Activated CD8-positive, alpha-beta memory T cell treated with anti-CD3 and anti-CD28 coated beads for 48 hours (primary cell): ENCODE measurements at places on chromosomes 3 and 15.

DNA sequence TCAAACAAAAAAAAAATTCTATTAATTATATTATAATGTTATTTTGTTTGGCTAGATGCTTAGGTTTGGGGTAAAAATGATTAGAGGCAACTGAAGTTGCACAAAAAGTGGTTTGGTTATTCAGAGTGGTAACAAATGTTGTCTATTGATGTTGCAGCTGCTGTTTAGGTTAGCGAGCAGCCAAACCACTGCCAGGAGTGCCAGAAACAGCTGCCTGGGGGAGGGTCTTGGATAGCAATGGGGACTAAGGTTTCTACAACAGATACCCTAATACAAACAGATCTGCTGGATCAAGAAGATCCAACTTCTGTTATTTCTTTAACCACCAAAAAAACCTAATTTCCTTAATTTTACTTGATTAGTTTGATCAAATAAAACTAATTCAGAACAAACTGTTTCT, 26.6 kb downstream of the BTLA start:
- DNase-seq = no peak

DNA sequence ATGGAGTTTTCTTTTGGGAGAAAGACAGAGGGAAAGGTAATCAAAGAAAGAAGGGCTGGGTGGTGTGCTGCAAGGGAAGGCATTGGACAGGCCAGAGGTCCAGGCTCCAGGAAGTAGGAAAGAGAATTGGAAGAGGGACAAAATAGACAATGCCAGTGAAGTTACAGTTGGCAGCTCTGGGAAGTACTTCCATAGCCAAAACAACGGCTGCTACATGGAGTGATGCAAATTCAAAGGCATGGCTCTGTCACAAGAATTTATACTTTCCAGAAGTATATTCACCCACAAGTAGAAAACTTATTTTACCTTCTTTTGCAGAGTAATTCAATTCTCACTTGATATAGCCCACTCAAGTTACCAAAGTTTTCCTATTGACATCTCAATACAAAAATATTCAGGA, 191.5 kb downstream of the TNIK start:
- no peak for DNase-seq

DNA sequence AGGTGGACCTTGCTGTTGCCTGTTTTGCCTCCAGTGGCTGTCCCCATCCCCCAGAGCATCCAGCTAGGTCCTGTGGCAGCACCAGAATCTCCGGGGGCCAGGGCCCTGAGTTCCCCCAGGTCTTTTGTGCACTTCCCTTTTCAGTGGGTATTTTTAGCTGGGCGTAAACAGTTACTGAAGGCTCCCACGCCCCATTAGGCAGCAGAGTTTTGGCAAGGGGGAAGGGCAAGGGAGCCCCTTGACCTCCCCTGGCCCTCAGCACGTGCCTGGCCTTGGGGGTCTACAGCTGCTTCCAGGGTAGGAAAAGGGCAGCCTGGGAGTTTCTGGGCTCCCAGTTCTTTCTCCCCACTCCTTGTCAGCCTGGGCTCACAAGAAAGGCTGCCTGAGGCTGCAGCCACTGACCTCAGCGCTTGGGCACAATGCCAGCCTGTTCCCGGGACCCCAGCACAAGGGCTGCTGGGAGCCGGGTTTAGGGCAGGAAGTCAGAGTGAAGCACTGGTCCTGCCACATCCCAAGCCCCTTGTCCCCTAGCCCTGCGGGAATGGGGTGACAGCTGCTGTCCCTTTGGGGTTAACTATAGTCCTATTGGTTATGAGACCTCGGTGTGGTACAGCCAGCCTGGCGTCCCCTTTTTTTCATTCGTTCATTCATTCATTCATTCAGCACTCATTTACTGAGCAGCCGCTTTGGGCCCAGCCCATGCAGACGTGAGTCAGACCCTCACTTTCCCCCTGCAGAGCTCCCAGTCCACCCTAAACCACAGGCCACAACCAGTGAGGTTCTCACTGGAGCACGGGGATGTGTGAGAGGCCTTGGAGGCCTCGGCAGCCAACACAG, 8.4 kb downstream of the CSK start:
- DNase-seq = no peak

GRCh38 chr15:31970007-31970406, 60.3 kb upstream of the CHRNA7 start:
- no peak for DNase-seq

DNA sequence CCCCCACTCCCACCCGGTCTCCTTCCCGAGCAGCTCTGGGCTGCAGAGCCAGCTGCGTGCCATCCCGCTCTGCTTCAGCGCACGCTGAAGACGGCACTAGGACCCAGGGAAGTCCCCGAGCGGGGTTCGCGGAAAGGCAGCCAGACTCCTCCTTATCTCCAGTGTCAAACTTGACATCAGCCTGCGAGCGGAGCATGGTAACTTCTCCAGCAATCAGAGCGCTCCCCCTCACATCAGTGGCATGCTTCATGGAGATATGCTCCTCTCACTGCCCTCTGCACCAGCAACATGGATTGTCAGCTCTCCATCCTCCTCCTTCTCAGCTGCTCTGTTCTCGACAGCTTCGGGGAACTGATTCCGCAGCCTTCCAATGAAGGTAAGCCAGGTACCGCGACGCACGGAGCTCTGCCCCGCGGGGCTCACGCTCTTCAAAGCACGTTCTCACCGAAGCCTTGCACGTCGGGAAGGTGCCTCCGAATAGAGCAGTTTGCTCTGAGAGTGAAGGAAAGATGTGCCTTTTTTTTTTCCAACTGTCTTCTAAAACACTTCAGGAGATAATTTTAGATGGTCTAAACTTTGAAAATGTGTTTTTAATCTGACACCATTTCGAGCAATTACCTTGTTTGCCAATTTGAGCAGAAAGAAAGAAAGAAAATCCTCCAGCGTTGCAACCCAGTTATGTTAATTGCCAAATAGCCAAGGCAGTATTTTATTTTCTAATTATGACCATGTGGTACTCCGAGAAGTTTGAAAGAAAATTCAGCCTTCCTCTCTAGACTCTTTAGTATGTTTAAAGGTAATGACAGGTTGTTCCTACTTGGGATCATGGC, at the start of gene EPHA3:
Gene EPHA3 (plus strand): TSS at position 161 of the 830 bp plus-strand sequence. CDS start 128 bp downstream, at position 289.
- DNase-seq = no peak

- no peak for DNase-seq
Measured at GRCh38 chr3:181892848-181893247, 181.1 kb downstream of the SOX2 start.

DNA sequence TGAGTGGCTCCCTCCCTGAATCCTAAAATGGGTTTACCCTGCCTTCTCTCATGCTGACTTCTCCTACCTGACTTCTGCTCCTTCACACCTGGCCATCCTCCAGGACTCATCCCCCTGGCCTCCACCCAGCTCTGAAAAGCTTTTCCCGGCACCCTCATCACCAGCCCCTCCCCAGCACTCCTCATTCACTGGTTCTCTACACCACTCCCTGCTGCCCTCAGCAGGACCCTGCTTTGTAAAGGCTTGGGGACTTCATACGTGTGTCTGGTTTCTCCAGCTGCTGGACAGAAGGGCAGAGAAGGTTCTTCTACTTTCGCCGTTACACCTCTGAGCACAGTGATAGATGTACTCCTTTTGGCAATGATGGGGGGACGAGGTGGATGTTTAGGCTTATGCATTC, 184.9 kb upstream of the UBE3A start:
- no peak for DNase-seq

DNA sequence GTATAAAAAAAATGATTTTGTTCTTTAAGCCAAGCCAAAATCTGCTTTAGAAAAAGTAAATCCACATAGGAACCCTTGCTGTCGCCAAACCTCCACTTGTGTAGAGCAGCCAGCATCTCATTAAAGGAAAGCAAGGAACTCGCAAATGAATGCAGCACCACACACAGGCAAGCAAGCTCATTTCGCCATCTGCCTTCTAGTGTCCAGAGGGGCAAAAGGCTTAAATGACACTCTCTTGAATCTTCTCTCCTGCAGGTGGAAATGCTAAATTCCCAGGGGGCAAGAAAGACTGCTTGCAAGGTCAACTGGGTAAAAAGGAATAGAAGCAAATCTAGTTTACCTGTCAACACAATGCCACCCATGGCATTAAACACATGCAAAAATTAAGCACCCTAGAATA, 2.4 kb downstream of the MB21D2 start:
- no peak for DNase-seq

GRCh38 chr3:127276396-127276795, 11.4 kb downstream of the PRR20G start:
- DNase-seq = no peak

GRCh38 chr15:89494941-89495637, 1.3 kb downstream of the RHCG start:
- DNase-seq = no peak

DNA sequence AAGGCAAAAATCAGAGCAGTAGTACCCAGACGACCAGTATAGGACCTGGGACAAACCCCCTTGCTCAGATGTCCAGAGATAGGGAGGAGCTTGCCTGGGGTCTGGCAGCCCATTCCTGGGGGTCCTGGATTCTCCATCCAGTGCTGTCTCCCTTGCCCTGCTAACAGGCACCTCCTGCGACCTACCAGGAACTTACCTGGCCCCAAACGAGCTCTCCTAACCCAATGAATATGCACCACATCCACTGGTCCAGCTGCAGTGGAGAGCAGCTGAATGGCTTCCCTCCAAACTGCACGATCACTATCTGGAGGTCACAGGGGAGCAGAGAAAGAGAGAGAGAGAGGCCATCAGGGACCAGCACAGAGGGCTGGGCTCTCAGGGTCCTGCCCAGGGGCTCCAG, 19.1 kb upstream of the SEC13 start:
- DNase-seq = no peak

- DNase-seq = no peak
Measured at GRCh38 chr3:133532951-133533350, 40.5 kb upstream of the CDV3 start.

DNA sequence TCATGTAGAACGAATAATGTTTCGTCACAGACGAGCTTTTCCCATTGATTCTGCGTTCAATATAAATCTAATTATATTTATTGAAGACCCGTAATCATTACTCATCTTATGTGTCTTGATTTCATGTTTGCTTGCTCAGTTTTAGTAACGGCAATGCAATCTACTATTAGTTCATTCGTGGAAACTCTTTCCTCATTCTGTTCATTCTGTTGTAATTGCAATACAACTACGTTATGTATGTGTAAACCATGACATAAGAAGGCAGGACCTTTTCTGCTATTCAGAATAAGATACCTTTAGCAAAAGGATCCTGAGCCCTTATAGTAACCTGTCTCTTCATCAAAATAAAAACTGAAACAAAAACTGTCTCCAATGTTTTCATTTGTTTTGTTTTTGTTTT, 6.8 kb upstream of the ARRDC4 start:
- no peak for DNase-seq

DNA sequence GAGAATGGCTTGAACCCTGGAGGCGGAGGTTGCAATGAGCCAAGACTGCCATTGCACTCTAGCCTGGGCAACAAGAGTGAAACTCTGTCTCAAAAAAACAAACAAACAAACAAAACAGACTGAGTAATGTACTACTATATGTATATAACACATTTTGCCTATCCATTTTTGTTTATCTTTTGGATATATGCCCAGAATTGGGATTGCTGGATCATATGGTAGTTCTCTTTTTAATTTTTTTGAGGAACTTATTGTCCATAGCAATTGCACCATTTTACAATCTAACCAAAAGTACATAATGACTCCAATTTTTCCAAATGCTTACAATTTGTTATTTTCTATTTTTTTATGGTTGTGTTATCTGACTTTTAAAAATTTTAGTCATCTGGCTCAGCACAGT, 47.3 kb downstream of the GMPS start:
- no peak for DNase-seq

DNA sequence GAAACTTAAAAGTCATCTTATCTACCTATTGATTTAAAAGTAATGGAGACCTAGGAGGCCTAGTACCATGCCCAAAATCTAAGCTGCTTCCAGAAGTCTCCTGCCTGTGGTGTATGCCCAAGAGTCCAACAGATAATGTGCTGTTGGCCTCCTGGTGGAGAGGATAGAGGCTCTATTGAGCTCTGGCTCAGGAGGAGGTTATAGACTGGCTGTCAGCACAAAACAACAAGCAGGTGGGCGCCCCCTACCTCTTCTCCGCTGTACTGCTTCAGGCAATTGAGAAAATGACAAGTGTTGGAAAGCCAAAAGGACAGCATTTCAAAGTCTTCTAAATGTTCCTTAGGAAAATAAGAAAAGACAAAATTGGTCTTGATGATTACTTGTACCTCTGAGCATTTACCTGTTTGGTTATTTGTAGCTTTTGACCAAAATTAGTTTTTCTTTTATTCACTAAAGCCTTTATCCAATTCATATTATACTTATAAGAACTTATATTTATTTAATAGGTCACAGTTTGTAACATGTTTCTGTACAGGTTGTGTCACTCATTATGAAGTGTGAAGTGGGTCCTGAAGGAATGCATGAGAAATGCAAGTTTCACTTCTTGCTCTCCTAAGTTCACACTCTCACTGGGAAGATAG, 17.2 kb upstream of the GNB5 start:
- DNase-seq = peak; percentile 48

DNA sequence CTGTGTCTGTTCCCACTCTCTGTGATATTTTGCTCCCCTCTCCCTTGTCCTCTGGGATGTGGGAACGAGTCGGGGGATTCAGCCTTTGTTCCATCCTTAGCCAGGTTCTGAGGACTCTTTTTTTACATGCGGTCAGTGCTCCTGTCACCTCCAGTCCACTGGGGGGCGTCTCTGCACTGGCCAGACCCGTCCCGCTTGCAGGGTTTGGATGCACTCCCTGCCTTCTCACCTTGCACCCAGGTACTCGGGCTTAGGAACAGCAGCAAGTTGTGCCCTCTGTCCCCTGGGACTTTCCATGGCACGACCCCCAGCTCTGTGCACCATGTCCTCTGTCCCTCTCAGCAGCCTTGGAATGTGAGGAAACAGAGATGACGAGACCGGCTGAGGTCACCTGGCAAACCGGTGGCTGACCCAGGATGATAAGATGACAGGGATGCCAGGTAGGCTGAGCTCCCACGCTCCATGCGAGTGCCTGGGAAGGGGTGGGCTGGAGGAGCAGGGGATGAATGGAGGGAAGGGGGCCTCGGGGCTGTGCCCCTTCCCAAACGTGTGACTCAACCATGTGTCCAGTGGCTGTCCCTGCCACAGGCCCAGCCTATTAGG, 27.3 kb upstream of the FGD5 start:
- peak; percentile 8 for DNase-seq
